ENCODE measurements at places on chromosomes 2 and 18. TPM values are rescaled to one million over a fixed set of nuclear protein-coding genes. Genes with fewer than 3 reads are reported as not detected.

GRB14 gene
- 44.1 TPM for total RNA-seq

RBKS gene
- total RNA-seq, result 14.8 TPM

RBBP8 gene
- total RNA-seq, result 8.3 TPM

DES gene
- total RNA-seq, result 5.6 TPM

MDH1B gene
- total RNA-seq, result 0.32 TPM

KIF5C gene
- total RNA-seq, result 0.35 TPM

LIPT1 gene
- 3.2 TPM for total RNA-seq

DNA sequence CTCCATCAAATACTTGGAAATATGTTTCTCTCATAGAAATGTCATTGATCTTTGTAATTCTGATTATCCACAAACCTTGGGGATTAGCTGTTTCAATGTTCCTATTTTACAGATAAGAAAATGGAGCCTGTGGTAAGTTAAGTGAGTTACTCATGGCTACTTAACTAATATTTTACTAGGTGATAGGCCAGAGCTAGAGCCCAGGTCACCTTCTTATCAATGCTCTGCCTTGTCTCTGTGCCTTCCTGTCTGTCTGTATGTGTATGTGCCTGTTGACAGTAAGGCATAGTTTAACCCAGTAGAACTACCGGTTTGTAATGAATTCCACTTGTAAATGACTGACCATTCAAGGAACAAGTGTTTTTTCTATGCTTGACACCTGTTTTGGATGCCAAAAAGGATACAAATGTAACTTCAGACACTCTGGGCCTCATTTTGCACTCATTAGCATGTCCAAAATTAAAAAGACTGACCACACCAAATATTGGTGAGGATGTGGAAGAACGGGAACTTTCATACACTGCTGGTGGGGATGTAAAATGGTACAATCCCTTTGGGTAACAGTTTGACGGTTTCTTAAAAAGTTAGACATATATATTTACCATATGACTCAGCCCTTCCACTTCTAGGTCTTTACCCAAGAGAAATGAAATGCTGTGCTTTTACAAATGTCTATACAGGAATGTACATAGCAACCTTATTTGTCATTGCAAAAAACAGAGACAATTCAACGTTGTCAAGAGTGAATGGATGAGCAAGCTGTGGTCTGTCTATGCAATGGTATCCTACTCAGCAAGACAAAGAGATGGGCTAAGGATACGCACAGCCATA is 19.6 kb upstream of the IL1A start:
- H3K36me3 ChIP-seq, result no peaks in the 10 kb centered on the region
- DNase-seq, result no peak
- H3K27me3 ChIP-seq, result no peaks in the 10 kb centered on the region
- H3K4me3 ChIP-seq, result no peak overlapping the region
- H3K27ac ChIP-seq, result no peak overlapping the region

DNA sequence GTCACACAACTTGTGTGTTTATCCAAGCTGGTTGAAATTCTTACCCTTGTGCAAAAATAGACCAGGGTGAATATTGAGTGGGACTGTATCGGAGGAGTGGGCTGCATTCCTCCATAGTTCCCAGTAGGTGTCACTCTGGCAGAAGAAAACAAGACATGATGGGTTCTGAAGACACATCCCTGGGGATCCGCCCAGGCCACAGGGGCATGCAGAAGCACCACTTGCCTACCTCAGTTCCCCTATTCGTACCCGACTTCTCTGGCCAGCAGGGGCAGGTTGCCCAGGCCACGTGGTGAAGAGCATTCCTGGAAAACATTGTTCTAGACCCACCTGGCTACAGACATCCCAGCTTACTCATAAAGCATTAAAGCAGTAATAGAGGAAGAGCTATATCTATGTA is 168.2 kb downstream of the FAM210A start:
- no peak overlapping the region for H3K4me3 ChIP-seq
- no peaks in the 10 kb centered on the region for H3K27me3 ChIP-seq
- H3K36me3 ChIP-seq, result no peaks in the 10 kb centered on the region
- H3K4me1 ChIP-seq, result no peaks in the 10 kb centered on the region
- H3K27ac ChIP-seq, result no peak overlapping the region

DNA sequence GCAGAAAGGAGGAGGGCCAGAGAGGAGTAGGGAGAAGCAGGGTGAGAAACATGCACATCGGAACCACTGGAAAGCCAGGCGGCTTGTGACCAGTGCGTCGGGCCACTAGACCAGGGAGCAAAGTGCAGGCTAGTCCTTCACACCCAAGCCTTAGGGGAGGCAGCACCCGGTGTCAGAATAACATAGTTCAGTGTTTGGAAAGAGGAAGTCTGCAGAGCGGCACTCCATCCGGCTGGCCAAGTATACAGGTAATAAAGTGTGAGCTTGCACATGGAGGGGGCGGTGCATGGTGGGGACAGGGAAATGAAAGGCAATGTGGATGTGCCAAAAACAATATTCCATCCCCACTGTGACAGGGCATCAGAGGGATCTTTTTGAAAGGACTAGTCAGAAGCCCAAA is 69.7 kb downstream of the ZNF521 start:
- H3K4me3 ChIP-seq, result no peak overlapping the region
- no peaks in the 10 kb centered on the region for H3K4me1 ChIP-seq
- no peak overlapping the region for H3K27ac ChIP-seq
- no peaks in the 10 kb centered on the region for H3K27me3 ChIP-seq
- H3K36me3 ChIP-seq, result no peaks in the 10 kb centered on the region
- no peak for DNase-seq

DNA sequence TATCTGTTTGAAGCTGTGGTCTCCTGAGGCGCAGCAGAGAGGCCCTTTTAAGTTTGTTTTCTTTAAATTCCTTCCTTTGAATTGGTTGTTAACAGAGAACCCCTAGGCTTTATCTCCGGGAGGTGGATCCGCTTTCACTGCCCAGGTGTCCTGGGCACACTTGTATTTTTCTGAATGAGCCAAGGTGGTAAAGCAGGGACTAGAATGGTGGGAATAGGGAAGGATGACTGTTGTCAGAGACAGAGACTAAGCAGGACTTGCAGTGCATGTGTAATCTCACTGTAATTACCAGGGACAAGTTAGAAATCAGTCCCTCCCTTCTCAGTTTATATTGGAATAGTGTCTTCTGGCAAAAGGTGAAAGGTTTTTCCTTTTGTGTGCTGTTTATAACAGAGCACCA is 72.8 kb downstream of the PHLPP1 start:
- no peak for DNase-seq
- no peaks in the 10 kb centered on the region for H3K27me3 ChIP-seq
- H3K4me3 ChIP-seq, result no peak overlapping the region
- H3K27ac ChIP-seq, result no peak overlapping the region

GRCh38 chr2:121663434-121663833 is 14.2 kb upstream of the CLASP1 start:
- H3K27ac ChIP-seq, result no peak overlapping the region
- no peak overlapping the region for H3K4me3 ChIP-seq
- DNase-seq, result no peak
- H3K36me3 ChIP-seq, result no peaks in the 10 kb centered on the region

GRCh38 chr18:5214583-5215351 is 17.7 kb upstream of the AKAIN1 start:
- no peaks in the 10 kb centered on the region for H3K4me1 ChIP-seq
- H3K27me3 ChIP-seq, result no peaks in the 10 kb centered on the region
- H3K4me3 ChIP-seq, result no peak overlapping the region
- no peak for DNase-seq

GRCh38 chr2:135676031-135676430 is 65.6 kb upstream of the UBXN4 start:
- peaks cover 4% of the 10 kb centered on the region for H3K36me3 ChIP-seq
- no peaks in the 10 kb centered on the region for H3K4me1 ChIP-seq
- H3K4me3 ChIP-seq, result no peak overlapping the region
- no peaks in the 10 kb centered on the region for H3K27me3 ChIP-seq
- no peak for DNase-seq
- H3K27ac ChIP-seq, result no peak overlapping the region

- no peaks in the 10 kb centered on the region for H3K4me1 ChIP-seq
- no peak overlapping the region for H3K4me3 ChIP-seq
- H3K36me3 ChIP-seq, result no peaks in the 10 kb centered on the region
- DNase-seq, result no peak
- no peak overlapping the region for H3K27ac ChIP-seq
These were observed 110.1 kb upstream of the FBXO11 start for GRCh38 chr2:48016225-48017019.

DNA sequence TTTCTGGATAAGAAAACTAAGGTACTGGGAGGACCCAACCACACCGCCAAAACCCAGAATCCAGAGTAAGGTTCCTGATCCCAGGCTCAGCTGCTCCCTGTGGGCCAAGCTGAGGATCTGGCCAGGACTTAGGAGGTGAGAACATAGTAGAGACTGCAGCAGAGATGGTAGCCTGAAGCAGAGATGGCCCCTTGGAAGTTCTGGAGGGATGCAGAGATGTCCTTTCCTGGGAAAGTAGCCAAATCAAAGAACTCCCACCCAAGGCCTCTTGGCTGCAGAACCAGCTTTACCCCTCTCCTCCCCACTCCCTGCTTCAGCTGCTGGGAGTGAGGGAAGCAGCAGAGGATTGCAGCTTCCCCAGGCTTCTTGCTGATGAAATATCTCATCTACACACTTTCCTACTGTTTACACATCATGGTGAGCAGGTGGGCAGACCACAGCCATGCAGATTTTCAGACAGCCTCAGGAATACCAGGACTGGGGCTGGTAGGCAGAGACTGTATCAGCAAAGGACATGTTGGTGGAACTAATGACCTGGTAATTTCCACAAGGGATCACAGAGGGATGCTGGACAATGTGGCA is 32.7 kb downstream of the TMEM17 start:
- peaks cover 14% of the 10 kb centered on the region for H3K4me1 ChIP-seq
- H3K27ac ChIP-seq, result no peak overlapping the region
- no peaks in the 10 kb centered on the region for H3K27me3 ChIP-seq
- H3K4me3 ChIP-seq, result no peak overlapping the region
- DNase-seq, result no peak
- no peaks in the 10 kb centered on the region for H3K36me3 ChIP-seq

GRCh38 chr2:45154144-45154543 is 144.9 kb upstream of the SIX2 start:
- H3K4me3 ChIP-seq, result no peak overlapping the region
- DNase-seq, result no peak
- no peaks in the 10 kb centered on the region for H3K36me3 ChIP-seq
- no peaks in the 10 kb centered on the region for H3K4me1 ChIP-seq

- DNase-seq, result no peak
- no peaks in the 10 kb centered on the region for H3K4me1 ChIP-seq
- no peaks in the 10 kb centered on the region for H3K27me3 ChIP-seq
- H3K36me3 ChIP-seq, result no peaks in the 10 kb centered on the region
These were observed 60.2 kb downstream of the EHD3 start for GRCh38 chr2:31294196-31294595.

DNA sequence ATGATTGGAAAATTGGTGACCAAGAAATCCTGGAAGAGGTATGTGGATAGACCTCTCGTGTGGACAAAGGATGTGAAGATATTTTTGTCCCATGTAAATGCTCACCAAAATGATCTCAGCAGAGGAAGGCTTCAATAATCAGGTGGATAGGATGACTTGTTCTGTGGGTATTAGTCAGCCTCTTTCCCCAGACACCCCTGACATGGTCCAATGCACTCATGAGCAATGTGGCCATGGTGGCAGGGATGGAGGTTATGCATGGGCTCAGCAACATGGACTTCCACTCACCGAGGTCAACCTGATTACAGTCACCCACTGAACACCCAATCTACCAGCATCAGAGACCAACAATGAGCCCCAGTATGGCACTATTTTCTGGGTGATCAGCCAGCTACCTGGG is 20.2 kb downstream of the CHRNA1 start:
- DNase-seq, result no peak
- no peaks in the 10 kb centered on the region for H3K4me1 ChIP-seq
- no peaks in the 10 kb centered on the region for H3K36me3 ChIP-seq
- H3K4me3 ChIP-seq, result no peak overlapping the region
- no peaks in the 10 kb centered on the region for H3K27me3 ChIP-seq

DNA sequence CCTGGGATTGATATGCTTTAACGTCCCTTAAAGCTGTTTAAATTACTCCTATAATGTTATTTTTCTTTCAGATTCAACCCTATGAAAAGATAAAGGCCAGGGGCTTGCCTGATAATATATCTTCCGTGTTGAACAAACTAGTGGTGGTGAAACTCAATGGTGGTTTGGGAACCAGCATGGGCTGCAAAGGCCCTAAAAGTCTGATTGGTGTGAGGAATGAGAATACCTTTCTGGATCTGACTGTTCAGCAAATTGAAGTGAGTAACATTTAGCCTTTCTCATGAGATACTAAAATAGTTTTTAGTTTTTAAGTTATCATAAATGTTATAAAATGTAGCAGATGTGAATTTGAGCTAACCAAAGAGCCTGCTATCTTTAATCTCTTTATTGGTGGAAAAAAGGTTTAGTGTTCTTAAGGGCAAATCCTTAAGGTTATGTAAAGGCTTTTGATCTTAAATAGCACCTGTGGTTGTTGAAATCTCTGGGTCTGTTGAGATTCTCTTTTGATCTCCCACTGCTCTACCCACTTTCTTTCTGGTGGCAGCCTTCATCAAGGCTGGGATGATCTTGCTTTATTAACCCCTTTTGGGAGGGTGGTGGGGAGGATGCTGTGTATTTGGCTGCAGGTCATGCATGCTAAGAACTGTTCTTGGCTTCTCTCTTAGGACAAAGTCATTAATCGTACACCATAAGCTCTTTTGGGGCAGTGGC is 40.9 kb downstream of the UGP2 start:
- DNase-seq, result no peak
- H3K27ac ChIP-seq, result no peak overlapping the region
- H3K36me3 ChIP-seq, result peaks cover 3% of the 10 kb centered on the region
- no peak overlapping the region for H3K4me3 ChIP-seq
- H3K27me3 ChIP-seq, result no peaks in the 10 kb centered on the region
- no peaks in the 10 kb centered on the region for H3K4me1 ChIP-seq

DNA sequence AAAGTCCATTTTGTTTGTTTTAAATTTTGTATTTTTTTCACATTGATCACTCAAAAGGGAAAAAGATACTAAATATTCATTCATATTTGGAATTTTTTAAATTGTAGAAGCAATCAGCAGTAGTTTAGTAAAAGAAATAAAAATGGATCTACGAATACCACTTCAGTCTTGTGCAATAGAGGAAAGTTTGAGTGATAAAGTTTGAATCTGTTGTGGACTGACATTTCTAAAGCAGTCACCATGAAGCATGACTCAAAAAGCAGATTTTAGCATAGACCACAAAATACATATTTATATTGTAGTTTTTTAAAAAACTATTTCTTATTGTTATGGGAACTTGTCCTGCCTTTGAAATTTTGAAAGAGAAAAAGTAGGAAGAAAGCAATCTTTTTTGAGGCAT is 520.5 kb upstream of the ZEB2 start:
- H3K27me3 ChIP-seq, result no peaks in the 10 kb centered on the region
- no peaks in the 10 kb centered on the region for H3K36me3 ChIP-seq
- H3K27ac ChIP-seq, result no peak overlapping the region
- H3K4me3 ChIP-seq, result no peak overlapping the region
- no peaks in the 10 kb centered on the region for H3K4me1 ChIP-seq

- H3K36me3 ChIP-seq, result no peaks in the 10 kb centered on the region
- no peak overlapping the region for H3K27ac ChIP-seq
- H3K4me3 ChIP-seq, result no peak overlapping the region
- no peak for DNase-seq
- no peaks in the 10 kb centered on the region for H3K4me1 ChIP-seq
These were observed 619.0 kb downstream of the SLC4A3 start for GRCh38 chr2:220246386-220246785.

Data from right lobe of liver (tissue), 6 donors.